ENCODE measurements at places on chromosomes 12 and 14.

DNA sequence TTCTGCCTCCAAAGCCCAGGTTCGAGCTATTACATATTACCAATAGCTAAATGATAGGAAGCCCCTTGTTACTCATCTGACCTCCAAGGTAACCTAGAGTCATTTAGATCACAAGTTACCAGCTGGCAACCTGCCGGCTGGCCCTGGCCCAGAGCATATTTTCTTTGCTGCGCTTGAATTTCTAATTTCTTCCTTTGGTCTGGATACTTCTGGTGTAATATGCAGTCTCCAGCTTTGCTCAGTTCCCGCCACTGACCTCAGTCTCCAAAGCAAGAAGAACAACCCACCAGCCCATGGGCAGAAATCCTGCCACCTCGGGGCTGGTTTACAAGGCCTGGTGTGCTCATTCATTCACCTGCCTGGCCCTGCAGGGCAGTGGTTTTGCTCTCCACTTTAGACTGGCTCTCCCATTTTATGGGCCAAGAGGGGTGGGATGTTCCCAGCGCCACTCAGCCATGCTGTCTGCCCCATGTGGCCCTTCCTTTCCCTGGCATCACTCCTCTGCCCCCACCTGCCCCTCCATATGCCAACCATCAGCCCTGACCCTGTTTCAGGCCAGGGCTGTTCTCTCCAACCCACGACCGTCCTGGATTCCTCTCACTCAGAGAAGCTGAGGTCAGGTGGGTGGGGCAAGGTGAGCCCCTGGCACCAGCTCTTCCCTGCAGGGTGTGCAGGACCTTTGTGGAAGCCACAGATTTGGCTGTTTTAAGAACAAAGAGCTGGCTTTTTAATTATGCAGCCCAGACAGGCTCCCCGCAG is 76.0 kb downstream of the PRIMA1 start:
- DNase-seq = no peak

GRCh38 chr14:45786266-45786665 is 533.3 kb upstream of the MIS18BP1 start:
- DNase-seq = no peak

GRCh38 chr12:50732591-50732990 is 31.3 kb upstream of the ATF1 start:
- DNase-seq = no peak

DNA sequence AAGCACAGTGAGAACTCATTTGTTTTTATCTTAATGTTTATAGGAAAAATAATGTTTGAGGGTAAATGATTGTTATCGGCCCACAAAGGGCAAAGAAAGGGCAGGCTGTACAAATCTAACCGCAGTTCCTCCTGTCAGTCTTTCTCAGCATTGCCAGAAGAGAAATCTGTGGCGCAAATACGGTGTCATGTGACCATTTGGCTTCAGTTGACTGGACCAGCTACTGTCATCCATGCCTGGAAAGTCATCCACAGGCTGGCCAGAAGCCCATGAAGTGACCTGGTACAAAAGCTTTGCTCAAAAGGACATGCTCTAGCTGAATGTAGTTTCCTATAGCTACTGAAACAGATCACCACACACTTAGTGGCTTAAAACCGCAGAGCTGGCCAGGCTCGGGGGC is 43.6 kb downstream of the HCAR2 start:
- no peak for DNase-seq
